ENCODE measurements at places on chromosomes 12 and 14.
A peak's percentile ranks its signal among the peaks of the same experiment; 100 is the strongest.

- DNase-seq = no peak
Measured at GRCh38 chr12:48640428-48640827, 41.6 kb downstream of the KANSL2 start.

DNA sequence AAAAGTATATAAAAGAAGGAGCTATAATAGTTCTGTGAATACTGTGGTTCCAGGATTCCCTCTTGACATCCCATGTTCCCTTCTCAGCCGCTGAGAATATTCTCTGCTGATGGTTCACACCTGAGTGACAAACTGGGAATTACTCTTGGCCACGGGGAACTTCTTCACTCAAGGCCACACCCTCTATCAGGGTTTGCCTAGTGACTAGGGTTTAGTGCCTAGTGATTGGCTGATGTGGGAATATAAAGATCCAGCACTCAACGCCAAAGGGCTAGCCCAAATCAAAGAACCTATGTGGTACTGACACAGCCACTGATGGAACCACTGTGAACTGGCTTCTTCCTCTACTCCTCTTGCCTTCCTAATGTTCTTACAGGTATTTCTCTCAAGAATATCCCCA, 248.4 kb downstream of the ASCL1 start:
- no peak for DNase-seq

DNA sequence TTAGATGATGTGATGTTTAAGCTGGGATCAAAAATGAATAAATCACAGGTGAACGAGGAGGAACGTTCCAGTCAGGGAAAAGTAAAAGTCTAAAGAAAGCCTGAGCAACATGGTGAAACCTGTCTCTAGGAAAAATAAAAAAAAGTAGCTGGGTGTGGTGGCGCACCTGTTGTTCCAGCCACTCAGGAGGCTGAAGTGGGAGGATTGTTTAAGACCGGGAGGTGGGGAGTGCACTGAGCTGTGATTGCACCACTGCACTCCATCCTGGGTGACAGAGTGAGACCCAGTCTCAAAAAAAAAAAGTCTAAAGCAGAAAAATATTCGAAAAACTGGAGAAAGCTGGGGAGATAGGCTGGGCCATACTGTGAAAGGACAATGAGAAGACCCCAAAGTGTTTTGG, 39.2 kb upstream of the SOCS2 start:
- no peak for DNase-seq

- DNase-seq = peak; percentile 61
Measured at GRCh38 chr12:50508970-50509663, 4.3 kb downstream of the DIP2B start.

- no peak for DNase-seq
Measured at GRCh38 chr14:59272633-59273032, 84.2 kb downstream of the DAAM1 start.

DNA sequence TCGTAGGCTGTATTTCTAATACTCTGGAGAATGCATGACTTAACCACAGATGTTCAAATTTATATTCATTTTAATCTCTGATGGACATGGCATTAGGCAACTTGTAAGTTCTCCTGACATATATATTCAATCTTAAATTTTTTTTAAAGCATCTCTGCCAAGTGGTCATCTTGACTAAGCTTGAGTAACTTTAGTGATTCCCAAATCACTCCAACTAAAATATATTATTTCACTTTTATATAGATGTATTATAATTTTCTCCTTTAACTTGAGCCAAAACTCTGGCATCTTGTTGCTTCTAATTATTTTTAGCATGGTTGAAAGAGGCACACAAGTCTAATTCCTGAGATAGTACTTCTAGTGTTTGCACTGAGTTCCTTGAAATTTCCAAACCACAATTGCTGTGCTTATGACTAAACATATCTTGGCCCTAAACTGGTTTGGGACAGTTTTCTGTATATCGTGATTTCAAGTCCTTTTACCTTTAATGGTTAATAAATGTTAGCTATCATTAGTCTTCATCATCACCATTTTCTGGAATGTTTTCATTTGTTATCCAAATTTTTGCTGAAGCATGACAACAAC, 8.4 kb downstream of the LRFN5 start:
- DNase-seq = no peak

GRCh38 chr12:34342048-34342447, 319.8 kb downstream of the ALG10 start:
- no peak for DNase-seq

- DNase-seq = no peak
Measured at GRCh38 chr14:90698379-90698869, 117.8 kb downstream of the TTC7B start.

- no peak for DNase-seq
Measured at GRCh38 chr14:30362369-30363218, 196.4 kb upstream of the G2E3 start.

DNA sequence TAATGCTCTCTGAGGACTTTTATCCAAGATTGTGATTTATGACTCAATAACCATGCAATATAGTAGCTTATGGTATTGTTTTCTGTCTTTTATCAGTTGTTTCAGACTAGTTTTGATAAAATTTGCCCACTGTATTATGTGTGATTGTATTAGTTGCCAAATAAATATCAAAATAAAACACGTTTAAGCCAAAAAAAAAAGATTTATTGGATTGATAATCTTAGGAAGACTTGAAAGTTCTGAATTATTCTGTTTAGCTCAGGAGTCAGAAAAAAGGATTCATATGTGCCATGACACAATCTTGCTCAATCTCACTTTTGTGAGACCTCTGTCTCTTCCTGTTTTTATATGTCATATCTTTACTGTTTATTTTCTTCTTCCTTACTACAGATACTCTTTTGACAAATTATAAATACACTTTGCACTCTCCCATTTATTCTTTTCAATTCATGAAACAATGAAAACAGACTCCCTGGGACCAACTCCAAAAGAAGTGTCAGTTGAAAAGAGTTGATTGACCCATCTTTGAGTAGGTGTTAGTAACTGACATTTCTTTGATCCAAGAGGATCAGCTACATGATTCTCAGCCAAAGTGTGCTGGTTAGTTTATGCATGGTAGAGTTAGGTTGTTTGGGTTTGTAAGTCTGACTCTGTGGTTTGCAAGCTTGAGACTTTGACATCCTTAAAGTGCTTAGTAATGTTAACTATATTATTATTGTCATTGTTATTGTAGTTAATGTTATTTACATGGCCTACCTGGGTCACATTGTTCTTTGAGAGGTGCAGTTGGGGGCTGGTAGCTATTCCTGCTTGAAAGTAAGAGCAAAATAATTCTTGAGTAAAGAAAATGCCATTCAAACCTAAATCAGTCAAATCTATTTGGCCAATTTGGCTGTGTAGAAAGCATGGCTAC, 2.5 kb downstream of the OR6C76 start:
- no peak for DNase-seq

DNA sequence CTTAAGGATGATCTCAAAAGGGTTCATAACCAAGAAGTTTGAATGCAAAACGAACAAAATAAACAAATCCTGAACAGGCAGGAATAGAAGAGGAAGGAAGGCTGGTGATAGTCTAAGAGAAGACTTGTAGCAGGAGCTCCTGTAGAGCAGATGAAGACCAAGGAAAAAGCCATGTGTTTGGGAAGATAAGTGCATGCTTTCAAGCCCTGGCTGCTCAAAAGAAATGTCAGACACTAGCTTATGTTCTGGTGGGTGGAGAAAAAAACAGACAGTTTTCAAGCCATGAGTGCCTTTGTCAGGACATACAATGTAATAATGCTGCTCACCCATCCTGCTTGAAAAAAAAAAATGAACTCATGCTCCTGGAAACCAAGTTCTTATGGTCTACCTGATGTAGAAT, 27.4 kb downstream of the TAOK3 start:
- DNase-seq = peak; percentile 40

DNA sequence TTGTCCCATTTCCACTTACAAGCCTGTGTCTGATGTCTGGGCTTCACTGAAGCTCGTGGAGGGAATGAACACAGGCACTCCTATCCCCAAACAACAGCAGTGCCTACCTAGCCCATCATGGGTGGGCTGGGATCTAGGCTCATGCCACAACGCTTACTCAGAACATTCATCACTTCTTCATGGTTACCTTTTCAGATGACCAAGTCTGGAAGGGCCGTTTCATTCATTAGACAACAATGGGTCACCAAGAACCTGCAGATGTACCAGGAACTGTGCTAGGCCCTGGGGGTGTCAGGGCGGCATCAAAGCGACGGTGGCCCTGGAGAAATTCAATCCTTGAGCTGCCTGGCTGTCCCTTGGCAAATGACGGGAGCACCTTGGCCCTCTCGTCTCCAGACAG, 64.9 kb upstream of the FZD10 start:
- DNase-seq = no peak

GRCh38 chr12:58703866-58704265, 216.4 kb downstream of the LRIG3 start:
- DNase-seq = no peak

- peak; percentile 37 for DNase-seq
Measured at GRCh38 chr14:66508846-66509621, 1.1 kb downstream of the GPHN start.

DNA sequence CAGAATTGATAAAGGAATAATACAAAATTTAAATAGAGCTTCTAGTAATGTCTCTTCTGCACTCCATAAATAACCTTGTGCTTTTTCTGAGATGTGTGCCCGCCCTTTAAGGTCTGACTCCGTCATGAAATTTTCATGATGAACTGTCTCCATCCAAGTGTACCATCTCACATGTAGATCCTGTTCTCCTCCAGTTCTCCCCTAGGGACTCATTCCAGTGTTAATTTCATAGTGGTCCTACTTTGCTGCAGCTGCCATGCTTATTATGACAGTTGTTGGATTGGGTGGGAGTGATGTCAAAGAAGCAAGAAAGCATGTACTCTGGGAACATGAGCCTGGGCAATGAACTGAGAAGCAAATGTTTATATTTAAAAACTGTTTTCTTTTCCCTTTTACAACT, 442.5 kb upstream of the PDE3A start:
- no peak for DNase-seq

- DNase-seq = no peak
Measured at GRCh38 chr14:86481104-86481503, 951.2 kb downstream of the FLRT2 start.
